ENCODE measurements at places on chromosomes 5 and 9. TPM values are rescaled to one million over a fixed set of nuclear protein-coding genes. Genes with fewer than 3 reads are reported as not detected.

- DNase-seq = no peak
Measured at GRCh38 chr9:131589124-131589711, 43.9 kb downstream of the PRRT1B start.

DNA sequence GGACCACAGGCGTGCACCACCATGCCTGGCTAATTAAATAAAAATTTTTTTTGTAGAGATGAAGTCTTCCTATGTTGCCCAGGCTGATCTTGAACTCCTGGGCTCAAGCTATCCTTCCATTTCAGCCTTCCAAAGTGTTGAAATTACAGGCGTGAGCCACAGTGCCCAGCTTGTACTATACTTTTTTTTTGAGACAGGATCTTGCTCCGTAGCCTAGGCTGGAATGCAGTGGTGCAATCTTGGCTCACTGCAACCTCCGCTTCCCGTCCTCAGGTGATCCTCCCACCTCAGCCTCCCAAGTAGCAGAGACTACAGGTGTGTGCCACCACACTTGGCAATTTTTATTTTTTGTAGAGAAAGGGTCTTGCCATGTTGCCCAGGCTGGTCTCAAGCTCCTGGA lies 5.3 kb upstream of the RAD23B start:
- DNase-seq = no peak

Gene IL4
- polyA plus RNA-seq = not detected

DNA sequence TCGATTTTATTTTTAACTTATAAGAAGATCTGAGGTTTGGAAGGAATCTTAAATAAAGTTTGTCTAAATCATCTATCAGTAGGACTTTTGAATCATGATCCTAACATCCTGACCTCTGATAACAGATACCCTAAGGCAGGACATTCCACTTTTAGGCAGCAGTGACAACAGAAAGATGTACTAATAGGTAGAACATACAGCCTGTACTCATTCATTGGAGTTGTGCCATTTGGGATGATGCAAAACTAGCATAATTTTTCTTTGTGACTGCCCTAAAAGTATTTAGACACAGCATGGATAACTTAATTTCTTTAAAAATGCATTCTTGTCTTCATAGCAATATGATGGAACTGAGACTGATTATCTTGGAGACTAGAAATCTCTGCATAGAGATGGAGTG lies 39.7 kb downstream of the CDC42SE2 start:
- no peak for DNase-seq

Gene ECM2
- polyA plus RNA-seq = 0.99 TPM

DNA sequence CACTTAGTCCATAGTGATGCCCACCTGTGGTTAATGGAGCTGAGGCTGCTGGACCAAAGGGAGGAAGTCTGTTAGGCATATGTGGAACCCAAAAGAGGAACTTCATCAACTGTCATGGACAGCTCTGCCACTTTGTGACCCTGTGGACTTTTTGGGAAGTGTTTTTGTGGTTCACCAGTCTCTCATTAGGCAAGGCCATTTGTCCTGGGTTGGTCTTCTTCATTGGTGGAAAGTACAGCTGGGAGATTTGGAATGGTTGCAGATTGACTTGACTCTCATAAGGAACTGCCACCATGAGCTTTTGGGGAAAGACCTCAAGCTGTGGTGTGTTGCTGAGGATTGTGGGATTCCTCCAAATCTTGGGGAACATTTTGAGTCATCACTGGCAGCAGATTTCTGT lies 31.9 kb upstream of the IL12B start:
- DNase-seq = no peak

DNA sequence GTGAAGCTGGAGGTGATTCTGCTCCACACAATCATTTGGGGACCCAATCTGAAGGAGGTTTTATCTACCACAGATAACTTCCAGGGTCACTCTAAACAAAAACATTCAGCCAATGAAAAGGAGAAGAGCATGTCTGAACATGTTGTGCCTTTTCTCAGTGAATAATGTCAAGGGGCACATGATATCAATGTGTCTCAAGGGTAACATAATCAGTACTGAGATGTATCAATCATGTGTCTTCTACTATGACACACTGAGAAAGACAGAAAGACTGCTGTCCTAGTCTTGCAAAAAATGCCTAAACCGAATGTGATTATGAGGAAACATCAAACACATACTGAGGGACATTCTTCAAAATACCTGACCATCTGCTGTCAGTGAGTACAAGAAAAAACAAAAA lies 25.4 kb upstream of the RASA1 start:
- DNase-seq = no peak

Gene SPINK4
- not detected for polyA plus RNA-seq

Gene SPINK5
- 16.6 TPM for polyA plus RNA-seq

Gene PCDHGB7
- polyA plus RNA-seq = 1.1 TPM

Gene TERT
- not detected for polyA plus RNA-seq

GRCh38 chr9:134231330-134231745 lies 67.0 kb upstream of the RNU6ATAC start:
- no peak for DNase-seq

DNA sequence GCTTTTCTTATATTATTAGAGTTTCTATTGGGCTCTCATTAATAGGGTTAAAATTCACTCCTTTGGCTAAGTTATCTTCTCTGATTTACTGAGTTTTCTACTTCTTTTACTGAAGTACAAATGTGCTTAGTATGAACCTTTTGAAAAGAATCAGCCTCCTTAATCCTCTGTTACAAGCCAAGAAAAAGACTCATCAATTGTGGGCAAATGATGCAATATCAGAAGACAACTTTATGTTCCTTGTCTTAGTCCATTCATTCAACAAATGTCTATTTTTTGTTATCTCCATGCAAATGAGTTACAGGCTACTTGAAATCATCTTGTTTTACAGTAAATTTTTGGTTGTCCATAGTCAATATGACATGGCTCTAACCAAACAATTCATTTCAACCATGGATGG lies 40.3 kb downstream of the SNCAIP start:
- DNase-seq = no peak

DNA sequence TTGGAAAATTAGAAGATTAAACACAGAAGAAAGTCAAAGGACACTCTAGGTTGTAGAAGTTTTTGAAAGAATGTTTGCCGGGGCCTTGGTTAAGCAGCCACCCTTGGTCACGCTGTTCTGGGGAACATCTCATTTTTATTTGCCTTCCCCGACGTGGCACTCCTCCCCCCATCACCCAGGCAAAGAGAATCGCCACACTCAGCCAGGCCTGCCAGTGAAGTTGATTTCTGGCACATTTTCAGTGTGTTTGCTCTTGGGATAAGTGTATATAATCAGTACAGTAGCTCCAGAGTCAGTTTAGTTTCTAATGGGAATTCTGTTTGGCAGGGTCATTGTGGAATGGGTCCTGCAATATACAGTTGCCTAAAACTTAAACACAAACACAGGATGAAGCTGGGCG lies 243.5 kb downstream of the ZSWIM6 start:
- no peak for DNase-seq

DNA sequence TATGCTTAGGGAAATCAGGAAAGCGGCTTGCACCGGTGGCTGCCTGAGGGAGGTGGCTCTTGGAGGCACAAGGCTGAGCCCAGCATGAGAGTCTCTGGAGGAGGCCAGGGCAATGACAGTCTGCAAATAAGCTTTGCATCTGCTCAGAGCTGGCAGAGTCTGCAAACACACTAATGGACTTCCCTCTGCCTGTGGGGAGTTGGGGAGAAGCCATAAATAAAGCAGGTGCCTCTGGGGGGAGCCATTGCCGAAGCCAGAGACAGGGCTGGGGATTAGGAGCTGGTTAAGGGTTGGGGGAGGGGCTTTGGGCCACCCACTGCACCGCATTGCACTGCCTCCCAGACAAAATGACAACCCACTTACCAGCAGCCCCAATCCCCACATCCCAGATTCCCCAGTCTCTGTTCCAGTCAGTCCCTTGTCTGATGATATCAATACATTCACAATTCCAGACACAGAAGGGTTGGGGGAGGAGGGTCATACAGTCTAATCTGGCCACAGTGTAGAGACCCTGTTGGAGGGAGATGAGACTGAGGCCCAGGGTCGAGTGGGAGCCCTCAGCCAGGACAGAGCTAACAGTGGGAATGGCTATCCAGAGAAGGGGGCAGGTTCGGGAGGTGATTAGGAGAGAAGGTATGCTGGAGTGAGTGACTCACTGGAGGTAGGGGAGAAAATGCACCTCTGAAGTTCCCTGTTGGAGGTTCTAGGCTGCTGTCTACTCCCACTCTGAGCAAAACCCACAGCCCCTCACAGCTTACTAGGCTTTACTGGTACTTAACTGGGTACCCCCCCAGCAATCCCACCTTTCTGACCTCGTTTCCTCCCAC lies 53.7 kb downstream of the PAX5 start:
- no peak for DNase-seq

- no peak for DNase-seq
Measured at GRCh38 chr5:136018814-136019783, 9.7 kb upstream of the TGFBI start.
